ENCODE measurements at places on chromosomes 11 and 22. TPM values are rescaled to one million over a fixed set of nuclear protein-coding genes. Genes with fewer than 3 reads are reported as not detected.

Gene CHRNA10
- 1.4 TPM for total RNA-seq

Gene CABP4
- total RNA-seq = 1.9 TPM

GRCh38 chr11:78085972-78086371 lies 6.3 kb upstream of the NDUFC2 start:
- DNase-seq = no peak

GRCh38 chr11:115802641-115803040 lies 298.4 kb upstream of the CADM1 start:
- DNase-seq = no peak

Gene OLFML1
- 2.1 TPM for total RNA-seq

Gene MAPK8IP1
- 1.6 TPM for total RNA-seq

DNA sequence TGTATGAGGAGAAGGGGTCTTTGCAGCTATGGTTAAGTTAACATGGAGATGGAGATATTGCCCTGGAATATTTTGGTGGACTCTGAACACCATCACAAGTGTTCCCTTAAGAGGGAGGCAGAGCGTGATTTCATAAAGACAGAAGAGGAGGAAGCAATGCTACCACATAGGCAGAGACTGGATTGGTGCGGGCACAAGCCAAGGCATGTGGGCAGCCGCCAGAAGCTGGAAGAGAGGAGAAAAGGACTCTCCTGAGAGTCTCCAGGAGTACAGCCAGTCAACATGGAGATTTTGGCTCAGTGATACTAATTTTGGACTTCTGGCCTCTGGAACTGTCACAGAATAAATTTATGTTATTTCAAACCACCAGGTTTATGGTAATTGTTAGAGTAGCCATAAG lies 231.6 kb downstream of the OPCML start:
- DNase-seq = no peak

DNA sequence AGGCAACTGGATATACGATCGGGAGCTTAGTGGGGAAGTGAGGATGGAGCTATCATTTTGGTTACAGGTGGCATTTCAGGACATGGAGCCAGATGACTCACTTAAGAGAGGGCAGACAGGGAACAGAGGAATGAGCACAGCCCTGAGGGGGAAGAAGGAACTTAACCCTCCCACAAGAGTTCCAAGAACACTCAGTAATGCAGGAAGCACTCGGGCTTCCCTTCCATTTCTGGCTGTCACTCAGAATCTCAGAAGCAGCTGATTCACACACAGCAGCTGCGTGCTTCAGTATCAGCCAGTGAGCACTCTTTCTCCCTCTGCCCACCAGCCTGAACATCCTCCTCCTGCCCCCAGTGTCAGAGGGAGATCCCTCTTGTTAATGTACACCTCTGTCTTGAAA lies 34.8 kb downstream of the EFCAB6 start:
- DNase-seq = no peak

Gene LIMK2
- total RNA-seq = 12.5 TPM

DNA sequence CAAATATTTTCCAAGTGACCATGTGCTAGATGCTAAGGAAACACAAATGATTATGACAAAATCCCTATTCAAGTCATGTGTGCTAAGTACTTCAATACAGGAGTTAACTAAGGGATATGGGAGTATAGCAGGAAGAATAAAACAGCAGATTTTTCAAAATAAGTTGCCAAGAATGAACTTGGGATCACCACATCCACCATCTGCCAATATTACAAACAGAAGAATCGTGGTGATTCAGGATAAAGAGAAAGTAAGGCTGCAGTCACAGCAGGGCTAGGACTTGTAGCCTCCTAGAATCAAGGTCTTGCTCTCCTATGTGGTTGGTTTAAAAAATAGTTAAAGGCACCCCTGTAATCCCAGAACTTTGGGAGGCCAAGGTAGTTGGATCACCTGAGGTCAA lies 34.3 kb downstream of the MRTFA start:
- no peak for DNase-seq

Gene RAG2
- not detected for total RNA-seq

- DNase-seq = no peak
These were observed 75.1 kb downstream of the RAB38 start for GRCh38 chr11:88100151-88100550.

DNA sequence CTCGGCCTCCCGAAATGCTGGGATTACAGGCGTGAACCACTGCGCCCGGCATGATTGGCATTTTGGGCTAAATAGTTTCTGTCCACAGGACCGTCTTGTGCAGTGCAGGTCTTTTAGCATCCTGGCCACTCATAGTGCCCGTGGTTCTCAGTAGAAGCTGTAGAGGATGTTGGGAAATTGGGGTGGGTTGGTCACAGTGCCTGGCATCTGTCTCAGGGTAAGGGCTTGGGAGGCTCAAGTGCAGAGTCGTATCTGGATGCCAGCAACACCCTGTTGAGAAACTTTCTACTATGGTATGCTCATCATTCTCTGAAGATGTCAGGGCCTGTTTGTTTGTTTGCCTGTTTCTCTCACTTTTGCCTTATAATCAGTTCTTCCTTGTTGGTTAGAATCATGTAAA lies 21.9 kb downstream of the UBE2L3 start:
- no peak for DNase-seq

GRCh38 chr11:125263268-125263790 lies 98.8 kb downstream of the PKNOX2 start:
- peak; percentile 74 for DNase-seq

DNA sequence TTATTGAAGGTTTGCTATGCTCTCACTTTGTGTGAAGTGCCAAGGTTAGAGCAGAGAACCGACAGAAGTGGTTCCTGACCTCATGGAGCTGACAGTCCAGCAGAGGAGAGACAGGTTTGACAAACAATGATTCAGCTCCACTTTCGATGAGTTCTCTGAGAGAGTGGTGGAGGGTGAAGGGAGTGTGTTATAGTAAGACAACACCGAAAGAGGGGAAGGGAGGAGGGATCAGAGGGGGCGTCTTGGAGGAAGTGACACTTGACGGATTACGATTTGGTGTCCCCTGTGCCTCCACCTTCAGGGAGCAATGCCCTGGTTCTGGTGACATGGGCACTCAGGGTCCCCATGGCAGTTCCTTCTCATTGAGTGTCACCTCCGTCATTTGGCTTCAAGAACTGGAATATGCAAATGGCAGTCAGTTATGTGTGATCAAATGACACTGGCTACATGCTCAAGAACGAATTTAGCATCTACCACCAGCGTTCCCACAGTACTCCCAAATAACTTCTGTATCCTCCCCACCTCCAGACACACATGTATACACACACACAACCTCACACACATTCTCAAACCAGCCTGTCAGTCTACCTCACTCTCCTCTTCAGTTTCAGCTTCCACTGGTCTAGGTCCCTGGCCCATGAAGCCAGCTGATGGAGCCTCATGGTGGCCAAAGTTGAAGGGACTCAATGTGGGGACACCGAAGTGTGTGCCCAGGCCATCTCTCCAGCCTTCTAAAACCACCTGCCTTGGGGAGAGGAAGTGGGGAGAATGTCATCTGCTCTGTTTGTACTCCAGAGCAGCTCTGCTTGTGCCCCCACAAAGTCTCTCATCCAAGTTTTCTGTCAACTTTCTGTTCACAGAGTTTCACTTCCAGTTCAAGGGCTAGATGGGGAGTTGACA lies 31.4 kb upstream of the NUP160 start:
- no peak for DNase-seq

Gene TEF
- total RNA-seq = 23.9 TPM

Gene DDX25
- not detected for total RNA-seq

- no peak for DNase-seq
These were observed 16.9 kb downstream of the ADORA2A start for GRCh38 chr22:24444251-24444650.

GRCh38 chr22:18145676-18146388 lies 4.1 kb upstream of the USP18 start:
- no peak for DNase-seq

DNA sequence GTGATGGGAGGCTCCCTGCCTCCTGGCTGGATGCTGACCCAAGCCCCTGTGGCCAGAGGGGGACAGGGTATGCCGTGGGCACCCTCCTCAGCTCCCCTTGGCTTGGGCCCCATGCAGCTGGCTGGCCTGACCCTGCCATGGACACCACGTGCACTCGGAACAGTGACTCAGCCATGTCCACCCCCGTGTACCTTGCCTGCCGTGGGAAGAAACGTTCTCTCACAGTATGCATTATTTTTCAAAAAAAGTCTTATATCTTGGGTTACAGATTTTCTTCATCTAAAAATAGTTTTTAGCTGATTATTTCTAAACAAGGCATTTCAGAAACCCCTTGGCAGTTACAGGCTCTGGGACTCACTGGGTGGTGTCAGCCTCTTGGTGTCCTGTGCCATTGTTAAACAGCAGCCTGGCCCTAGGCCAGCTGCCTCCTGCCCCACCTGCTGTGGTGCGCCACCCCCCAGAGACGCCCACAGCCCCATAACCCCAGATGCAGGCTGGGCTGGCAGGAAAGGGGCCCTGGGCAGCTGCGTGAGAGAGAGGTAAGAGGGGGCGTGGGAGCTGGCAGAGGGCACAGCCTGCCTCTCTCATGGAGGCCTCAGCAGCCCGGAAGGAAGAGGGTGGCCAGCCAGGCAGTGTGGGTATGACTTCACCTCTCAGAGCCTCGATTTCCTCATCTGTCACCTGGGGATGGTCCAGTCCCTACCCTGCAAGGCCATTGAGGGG lies 99.8 kb downstream of the MORC2 start:
- DNase-seq = peak; percentile 46

- DNase-seq = no peak
These were observed 55.1 kb downstream of the IRAG1 start for GRCh38 chr11:10638316-10638925.

Gene NUMA1
- total RNA-seq = 130 TPM

Gene KCNJ1
- total RNA-seq = not detected

Gene KCNJ11
- 88.4 TPM for total RNA-seq

DNA sequence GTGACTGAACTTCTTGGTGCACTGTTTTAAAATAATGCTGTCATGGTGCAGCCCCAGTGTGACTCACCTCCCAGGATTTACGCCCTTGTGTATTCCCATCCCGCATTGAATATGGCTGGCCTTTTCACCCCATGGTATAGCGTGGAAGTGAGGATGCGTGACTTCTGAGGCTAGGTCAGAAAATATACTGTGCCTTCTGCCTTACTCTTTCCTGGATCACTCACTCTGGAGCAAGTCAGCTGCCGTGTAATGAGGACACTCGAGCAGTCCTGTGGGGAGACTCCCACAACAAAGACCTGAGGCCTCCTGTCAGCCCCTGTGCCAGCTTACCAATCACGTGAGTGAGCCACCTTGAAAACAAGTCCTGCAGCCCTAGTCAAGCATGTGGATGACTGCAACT lies 471.9 kb upstream of the KIRREL3 start:
- DNase-seq = no peak

DNA sequence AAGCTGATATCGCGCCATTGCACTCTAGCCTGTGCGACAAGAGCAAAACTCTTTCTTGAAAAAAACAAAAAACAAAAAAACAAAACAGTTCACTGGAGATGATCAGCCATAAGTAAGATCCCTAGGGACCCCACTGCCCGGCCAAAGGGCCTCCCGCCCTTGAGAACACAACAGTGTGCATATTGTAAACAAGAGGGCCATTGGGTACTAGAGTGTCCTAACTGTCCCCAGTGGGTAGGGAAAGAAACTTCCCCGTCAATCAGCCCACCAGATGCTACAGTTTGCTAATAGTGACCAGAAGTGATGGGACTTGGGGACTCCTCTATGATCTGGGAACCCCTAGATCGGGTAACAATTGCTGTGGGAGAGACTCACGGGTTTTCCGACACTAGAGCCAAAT lies 3.7 kb upstream of the ACY3 start:
- no peak for DNase-seq

GRCh38 chr11:72037554-72038311 lies 39.0 kb downstream of the IL18BP start:
- DNase-seq = peak; percentile 31

Gene CCDC34
- 5.2 TPM for total RNA-seq

- DNase-seq = no peak
These were observed 15.5 kb upstream of the TMPRSS5 start for GRCh38 chr11:113721462-113722066.

Gene CARD16
- total RNA-seq = 6.9 TPM

DNA sequence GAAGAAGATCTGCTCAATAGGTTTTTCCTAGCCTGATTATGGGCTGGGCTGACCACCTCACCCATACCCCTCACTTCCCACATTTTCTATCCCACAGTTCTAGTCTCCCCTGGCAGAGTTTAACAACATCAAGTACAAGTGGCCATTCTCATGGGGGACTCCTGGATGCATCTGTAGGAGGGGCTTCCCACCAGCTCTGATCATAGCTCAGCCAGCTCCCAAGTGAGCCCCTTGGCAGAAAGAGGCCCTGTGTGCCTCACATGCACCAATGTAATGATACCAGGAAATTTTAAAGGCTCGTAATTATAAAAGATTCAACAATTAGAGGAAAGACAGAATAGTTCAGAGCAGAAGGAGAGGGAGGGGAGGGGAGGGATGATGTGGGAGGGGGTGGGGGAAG lies 144.2 kb upstream of the SYT13 start:
- no peak for DNase-seq

DNA sequence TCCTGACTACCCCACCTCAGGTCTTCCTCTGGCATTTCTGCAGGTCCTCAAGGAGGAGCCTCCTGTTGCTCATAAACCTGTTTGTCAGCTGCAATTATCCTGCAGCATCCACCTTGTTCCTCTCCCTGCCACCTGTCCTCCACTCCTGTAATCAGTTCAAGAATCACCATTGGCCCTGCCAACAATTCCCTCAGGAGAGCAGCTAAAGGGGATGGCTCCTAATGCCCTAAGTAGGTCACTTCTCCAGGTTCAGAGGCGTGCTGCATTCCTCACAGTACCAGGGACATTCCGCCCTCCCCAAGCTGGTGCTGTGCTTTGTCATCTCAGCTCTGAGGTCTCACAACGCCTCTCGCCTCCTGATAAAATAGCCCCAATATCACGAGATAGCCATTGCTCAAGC lies 2.1 kb downstream of the CLDN25 start:
- no peak for DNase-seq

Gene SDHD
- total RNA-seq = 210 TPM

DNA sequence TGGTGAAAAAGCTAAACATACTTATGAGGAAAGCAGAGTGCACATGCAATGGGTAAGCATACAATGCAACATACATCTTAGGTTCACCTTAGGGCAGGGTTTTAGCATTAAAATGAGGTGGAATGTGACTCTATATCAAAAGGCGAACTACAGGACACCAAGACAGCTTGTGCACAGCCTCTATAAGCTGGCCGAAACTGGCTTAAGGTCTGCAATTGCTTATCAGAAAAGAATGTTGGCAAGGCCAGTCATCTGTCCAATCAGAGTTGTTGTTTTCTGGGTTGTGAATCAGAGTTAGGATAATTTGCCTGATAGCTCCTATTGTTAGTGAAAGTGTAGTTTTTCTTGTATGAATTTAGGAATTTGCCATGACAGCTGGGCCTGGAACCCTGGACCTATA lies 76.5 kb downstream of the LRRC4C start:
- DNase-seq = no peak

DNA sequence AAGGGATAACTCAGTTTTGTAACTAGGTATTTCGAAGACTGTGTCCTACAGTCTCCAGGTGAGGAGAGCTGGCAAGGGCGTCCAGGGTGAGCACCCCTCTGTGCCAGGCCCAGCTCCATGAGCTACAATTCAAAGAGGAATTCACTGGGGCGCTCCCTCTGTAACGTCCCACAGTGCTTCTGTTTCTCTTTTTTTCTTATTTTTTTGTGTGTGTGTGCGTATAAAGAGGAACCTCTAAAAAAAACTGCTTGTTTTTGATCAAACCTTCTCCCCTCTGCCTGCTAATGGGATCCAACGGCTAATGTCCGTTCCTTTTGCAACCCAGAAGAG lies 17.1 kb downstream of the ASCC2 start:
- no peak for DNase-seq

- no peak for DNase-seq
These were observed 10.3 kb downstream of the MRPL21 start for GRCh38 chr11:68893282-68893681.

GRCh38 chr11:46554213-46555147 lies 39.3 kb downstream of the AMBRA1 start:
- DNase-seq = no peak

Gene OR9Q1
- total RNA-seq = not detected

Gene CTTN
- 117 TPM for total RNA-seq

Gene MMP12
- not detected for total RNA-seq
